ENCODE measurements at places on chromosomes 5 and 9.
A peak's percentile ranks its signal among the peaks of the same experiment; 100 is the strongest.

DNA sequence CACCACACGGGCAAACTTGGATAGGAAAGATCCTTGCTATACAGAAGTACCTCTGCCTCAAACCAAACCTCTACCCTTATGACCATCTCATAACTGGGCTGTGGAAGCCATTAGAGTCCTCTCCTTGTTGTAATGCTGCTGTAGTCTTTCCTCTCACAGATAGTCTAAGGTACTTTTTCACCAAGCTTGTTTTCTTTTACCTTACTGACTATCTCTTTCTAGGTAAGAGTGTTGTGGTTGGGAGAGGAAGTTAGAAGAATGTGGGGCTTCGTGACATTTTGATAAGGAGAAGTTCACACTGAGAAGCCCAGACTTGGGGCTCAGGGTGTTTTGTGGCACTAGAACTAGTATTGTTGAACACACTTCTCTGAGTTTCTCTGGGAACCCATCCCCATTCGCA lies 8.9 kb downstream of the CFAP95 start:
- DNase-seq = no peak

DNA sequence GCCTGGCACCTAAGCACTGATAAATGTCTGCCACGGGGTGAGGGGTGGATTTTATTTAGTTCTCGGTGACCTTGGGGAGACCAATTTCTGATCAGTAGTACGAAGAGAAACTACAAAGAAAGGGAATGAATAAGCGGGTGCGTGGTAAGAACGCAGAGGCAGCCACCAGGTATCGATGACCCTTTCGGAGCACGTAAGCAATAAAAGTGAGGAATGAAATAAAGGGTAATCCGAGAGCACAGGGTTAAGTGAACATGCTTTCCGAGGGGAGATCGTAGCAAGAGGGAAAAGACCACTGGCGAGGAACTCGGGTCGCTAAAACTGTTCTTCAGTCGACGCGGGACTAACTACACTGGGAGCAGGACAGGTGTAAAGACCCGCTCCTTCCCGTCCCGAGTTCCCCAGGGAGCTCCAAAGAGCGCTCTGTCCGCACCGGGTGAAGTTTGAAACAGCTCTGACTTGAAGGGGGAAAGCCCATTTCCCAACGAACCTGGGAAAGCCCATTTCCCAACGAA lies 1.1 kb downstream of the ELOVL7 start:
- peak; percentile 76 for DNase-seq

GRCh38 chr9:93612796-93613154 lies 36.4 kb downstream of the PHF2 start:
- peak; percentile 97 for DNase-seq

- DNase-seq = peak; percentile 37
Observed at GRCh38 chr9:28688172-28688571, 1114.9 kb upstream of the C9orf72 start.

DNA sequence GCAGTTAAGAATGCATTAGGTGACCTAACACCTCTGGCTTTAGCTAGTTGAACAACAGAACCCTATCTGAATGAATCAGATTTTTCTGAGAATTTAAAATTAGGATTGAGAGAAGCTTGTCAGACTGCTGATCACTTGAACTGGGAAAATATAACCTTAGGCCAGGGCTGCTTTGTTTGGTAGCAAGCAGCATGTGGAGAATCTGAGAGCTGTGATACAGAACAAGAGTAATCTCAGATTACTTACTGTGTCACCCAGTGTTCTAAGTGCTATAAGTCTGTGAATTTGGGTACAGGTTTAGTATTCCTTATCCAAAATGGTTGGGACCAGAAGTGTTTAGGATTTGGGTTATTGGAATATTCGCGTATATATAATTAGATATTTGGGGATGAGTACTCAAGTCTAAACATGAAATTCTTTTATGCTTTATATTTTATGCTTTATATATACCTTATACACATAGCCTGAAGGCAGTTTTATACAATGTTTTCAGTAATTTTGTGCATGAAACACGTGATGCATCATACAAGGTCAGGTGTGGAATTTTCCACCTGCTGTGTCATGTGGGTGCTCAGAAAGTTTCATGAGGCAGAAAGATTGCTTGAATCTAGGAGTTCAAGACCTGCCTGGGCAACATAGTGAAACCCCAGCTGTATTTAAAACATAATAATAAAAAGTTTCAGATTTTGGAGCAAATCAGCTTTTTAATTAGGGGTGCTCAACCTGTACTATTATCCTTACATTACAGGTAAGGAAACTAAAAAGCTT lies 8.3 kb upstream of the CHD1 start:
- DNase-seq = no peak

DNA sequence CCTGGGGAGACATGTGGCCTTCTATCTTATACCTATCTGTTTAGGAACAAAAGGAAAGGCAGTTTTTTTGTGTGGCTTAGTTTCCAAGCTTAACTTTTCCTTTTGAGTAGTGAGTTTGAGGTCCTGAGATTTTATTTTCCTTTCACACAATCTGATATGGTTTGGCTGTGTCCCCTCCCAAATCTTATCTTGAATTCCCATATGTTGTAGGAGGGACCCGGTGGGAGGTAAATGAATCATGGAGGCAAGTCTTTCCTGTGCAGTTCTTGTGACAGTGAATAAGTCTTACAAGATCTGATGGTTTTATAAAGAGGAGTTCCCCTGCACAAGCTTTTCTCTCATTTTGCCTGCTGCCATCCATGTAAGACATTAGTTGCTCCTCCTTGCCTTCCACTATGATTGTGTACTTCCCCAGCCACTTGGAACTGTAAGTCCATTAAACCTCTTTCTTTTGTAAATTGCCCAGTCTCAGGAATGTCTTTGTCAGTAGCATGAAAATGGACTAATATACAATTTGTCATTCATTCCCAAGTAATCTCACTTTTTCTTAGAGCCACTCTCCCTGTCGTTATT lies 4.7 kb upstream of the CLTB start:
- no peak for DNase-seq

- no peak for DNase-seq
Observed at GRCh38 chr5:91166059-91166807, 216.9 kb downstream of the ARRDC3 start.

Measured in NCI-H69 (cell line).